ENCODE measurements at places on chromosomes 3 and 15. TPM values are rescaled to one million over a fixed set of nuclear protein-coding genes. Genes with fewer than 3 reads are reported as not detected.

The SMAD6 gene
- total RNA-seq: 9.0 TPM

The ATOSA gene
- 12.2 TPM for total RNA-seq

The TMED3 gene
- 86.1 TPM for total RNA-seq

The NDN gene
- 158 TPM for total RNA-seq

The CCR1 gene
- not detected for total RNA-seq

The FANCD2OS gene
- not detected for total RNA-seq

The AADAC gene
- total RNA-seq: not detected

The CPNE9 gene
- not detected for total RNA-seq

The SMCO1 gene
- total RNA-seq: not detected

The CCR8 gene
- total RNA-seq: not detected

The KCNMB2 gene
- total RNA-seq: 0.06 TPM

Data from Daoy (cell line).